HFFc6 (cell line): ENCODE measurements at places on chromosomes 3 and 15. TPM values are rescaled to one million over a fixed set of nuclear protein-coding genes. Genes with fewer than 3 reads are reported as not detected.

DNA sequence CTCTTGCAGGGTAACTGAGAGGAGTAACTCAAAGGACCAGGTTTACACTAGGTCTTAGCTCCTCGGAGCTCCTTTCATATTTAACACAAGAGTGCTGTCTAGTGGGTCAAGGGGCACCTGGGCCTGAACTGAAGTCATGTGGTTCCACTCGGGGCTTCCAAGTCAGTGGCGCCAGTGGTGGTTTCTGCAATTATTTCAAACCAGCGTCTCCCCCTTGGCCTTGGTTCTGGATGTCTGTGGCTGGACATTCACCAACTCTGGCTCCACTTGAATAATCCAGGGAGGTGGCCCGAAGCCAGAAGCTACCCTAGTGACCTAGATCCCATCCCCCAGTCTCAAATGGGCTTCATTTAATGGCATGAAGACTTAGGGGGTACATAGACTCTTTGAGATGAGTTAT is 144.3 kb upstream of the ADAMTS9 start:
- H3K4me3 ChIP-seq = no peak overlapping the region
- H3K27ac ChIP-seq = no peak overlapping the region
- no peaks in the 10 kb centered on the region for H3K4me1 ChIP-seq

DNA sequence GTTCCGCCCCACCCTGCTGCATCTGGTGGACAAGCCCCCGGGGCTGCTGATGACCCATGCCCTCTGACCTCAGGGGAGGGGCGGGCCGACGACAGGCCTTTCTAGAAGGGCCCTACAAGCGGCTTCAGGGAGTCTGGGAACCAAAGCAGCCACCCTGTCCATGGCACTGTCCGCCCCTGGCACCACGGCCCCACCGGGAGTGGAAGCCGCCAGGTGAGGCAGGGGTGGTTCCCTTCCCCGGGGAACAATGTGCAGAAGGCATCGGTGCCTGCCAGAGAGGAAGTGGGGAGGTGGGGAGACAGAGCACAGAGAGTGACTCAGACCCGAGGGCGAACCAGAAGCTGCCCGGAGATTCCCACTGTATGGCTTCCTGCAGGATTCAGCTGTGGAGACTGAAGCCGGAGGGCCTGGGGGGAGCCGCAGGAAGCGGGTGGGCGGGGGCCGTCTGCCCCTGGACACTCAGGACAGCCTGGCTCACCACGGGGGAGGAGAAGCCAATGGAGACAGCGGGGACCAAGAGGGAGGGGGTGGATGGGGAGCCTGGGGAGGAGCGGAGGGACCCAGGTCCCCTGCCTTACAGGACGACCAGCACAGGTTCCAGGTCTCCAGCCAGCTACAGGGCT is 134.0 kb downstream of the TPRA1 start:
- H3K36me3 ChIP-seq = no peaks in the 10 kb centered on the region
- DNase-seq = peak; percentile 45
- peaks cover 18% of the 10 kb centered on the region for H3K4me1 ChIP-seq
- no peak overlapping the region for H3K27ac ChIP-seq
- H3K27me3 ChIP-seq = peaks cover 31% of the 10 kb centered on the region

SAMMSON gene
- total RNA-seq = not detected in 3 replicates

DNA sequence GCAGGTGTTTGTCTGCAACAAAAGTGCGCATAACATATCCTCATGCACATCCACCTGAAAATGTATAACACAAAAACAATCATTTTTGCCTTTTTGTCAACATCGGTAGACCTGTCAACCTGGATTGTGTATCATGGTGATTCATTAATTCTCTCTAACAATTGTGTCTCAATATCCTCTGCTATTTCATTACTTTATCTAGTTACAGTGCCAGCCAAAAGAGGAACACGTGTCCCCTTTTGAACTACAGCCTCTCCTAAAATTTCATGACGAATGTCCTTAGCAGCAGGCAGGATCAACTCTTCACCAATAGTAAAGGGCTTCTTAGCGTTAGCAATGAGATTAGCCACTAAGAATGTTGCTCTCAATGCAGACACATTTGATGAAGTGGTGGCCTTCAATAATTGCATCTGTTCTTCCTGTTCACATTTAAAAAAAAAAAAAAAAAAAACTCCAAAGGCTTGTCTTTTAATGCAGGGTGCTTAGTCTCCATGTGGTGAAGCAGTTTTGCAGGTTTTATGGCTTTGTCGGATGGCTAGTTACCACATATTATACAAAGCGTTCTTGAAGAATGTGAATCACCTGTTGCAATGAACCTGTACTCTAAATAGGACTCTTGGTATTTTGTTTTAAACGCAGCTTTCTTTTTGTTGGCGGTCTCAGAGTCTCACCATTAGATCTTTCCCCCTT is 45.7 kb upstream of the MCTP2 start:
- no peaks in the 10 kb centered on the region for H3K36me3 ChIP-seq
- no peak overlapping the region for H3K27ac ChIP-seq
- H3K4me3 ChIP-seq = no peak overlapping the region

DNA sequence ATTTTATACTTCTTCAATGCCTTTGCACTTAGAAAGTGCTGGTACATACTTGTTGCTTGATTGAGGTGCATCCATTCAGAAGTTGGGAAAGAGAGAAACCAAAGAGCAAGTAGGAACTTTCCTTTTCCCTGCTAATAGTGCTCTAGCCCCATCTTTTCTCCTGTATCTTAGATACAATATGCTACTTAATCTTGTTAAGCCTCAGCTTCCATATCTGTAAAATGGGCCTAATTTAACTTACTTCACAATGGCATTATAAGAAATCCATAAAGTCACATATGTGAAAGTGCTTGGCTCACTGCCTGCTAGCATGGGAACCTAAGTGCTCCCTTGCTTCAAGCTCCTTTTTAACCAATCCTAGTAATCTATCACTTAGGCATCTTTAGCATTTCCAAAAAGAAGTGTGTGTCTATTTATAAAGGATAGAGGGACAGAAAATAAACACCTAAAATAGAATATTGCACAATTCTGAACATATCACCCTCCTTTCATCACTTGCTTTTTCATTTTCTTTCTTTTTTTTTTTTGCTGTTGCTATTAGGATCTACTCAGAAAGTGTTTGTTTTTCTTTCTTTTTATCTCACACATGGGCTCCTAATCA is 28.1 kb downstream of the KCNAB1 start:
- DNase-seq = no peak
- peaks cover 8% of the 10 kb centered on the region for H3K27me3 ChIP-seq
- no peaks in the 10 kb centered on the region for H3K36me3 ChIP-seq
- H3K4me1 ChIP-seq = peaks cover 6% of the 10 kb centered on the region
- no peak overlapping the region for H3K4me3 ChIP-seq

DNA sequence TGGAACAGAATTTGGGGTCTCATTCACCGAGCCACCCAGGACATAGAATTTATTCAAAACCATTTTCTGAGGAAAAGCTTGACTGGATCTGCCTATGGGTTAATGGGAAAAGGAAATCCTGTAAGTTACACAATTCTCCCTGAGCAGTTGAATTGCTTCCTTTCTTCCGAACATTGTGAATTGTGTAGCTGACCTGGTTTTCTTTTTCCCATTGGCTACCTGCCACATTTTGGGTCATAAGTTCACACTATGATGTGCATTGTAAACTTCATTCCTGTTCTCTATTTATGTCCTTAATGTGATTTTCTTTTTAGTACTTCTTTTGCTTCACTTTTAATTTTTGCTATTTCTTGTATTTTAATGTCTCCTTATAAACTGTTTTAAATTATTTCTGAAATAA is 386.0 kb upstream of the LRRC3B start:
- H3K27me3 ChIP-seq = peaks cover 2% of the 10 kb centered on the region; the same call in 1 of the 2 replicates
- H3K36me3 ChIP-seq = no peaks in the 10 kb centered on the region
- H3K4me1 ChIP-seq = no peaks in the 10 kb centered on the region
- no peak for DNase-seq

BFSP2 gene
- not detected in 3 replicates for total RNA-seq

TNFAIP8L3 gene
- total RNA-seq = 0.25 to 0.57 TPM (median 0.51 TPM) in 3 replicates

DNA sequence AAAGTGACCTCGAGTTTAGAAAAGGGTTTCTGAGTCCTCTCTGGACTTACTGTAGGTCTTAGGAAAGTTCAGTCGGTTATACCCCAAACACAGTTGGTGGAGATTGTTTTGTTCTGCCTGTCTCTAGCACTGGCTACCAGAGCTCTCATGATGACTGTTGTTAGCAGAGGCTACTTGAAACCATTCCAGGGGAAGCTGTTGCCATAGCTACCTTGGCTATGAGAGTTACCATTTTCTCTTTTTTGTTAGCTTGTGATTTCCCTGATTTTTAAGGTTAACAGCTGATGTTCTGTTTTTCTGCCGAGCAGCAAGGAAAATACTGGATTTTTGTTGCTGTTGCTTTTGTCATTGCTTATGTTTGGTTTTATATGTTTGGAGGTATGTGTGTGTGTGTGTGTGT is 26.7 kb downstream of the ABHD2 start:
- H3K4me3 ChIP-seq = no peak overlapping the region
- peak; percentile 58 for DNase-seq
- no peaks in the 10 kb centered on the region for H3K27me3 ChIP-seq
- H3K4me1 ChIP-seq = peaks cover 69% of the 10 kb centered on the region

GRCh38 chr15:60766391-60767128 is 287.6 kb upstream of the ICE2 start:
- H3K27me3 ChIP-seq = peaks cover 17% of the 10 kb centered on the region
- DNase-seq = no peak
- H3K27ac ChIP-seq = no peak overlapping the region
- peaks cover 9% of the 10 kb centered on the region for H3K4me1 ChIP-seq
- H3K36me3 ChIP-seq = peaks cover 9% of the 10 kb centered on the region; the same call in 1 of the 2 replicates

DNA sequence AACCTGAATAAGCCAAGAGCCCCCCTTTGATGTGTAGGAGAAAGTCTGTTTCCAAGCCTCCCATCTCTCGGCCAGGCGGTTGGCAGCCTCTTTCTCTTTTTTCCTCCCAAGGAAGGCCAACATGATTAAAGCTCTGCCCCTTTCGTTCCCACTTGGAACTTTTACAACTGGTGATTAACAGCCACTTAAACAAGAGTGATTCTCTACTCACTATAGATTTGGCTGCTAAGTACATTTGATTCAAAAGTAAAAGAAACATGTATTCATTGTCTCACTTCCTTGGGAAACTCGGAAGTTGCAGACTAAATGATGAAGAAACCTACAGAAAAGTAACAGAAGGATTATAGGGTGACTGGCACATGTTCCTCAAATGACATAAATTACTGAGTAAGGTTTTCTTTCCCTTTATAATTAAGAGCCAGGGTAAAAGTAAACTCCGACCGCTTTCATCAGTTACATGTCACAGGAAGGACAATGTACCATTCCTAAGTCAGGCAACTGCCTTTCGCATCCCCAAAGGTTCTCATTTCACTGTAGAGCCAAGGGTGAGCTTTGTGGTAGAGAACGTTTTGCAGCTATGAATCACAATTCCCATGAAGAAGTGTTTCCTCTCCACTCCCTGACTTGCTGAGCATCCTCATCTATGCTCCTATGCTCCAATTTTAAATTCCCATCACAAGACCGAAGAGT is 72.7 kb downstream of the MB21D2 start:
- DNase-seq = peak; percentile 67
- peaks cover 52% of the 10 kb centered on the region for H3K4me1 ChIP-seq

CCDC33 gene
- not detected in 3 replicates for total RNA-seq

DNA sequence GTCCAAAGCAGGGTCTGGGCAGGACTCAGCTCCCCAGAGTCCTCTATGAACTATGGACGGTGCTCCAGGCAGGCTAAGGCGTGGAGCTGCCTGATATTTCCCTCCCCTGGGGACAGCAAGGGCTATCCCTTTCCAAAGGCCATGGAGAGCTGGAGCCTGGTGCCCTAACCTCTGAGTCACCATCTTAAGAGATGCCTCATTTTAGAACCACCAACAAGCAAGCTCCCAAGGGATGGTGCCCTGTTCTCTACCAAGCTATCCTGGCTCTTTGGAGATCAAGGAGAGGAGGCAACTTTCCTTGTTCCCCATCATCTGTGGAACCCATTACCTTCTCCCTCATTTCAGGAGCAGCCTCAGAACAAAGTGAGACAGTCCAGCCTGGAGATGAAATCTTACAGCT is 15.7 kb downstream of the STARD5 start:
- H3K27me3 ChIP-seq = peaks cover 3% of the 10 kb centered on the region
- no peak overlapping the region for H3K27ac ChIP-seq
- DNase-seq = no peak
- H3K4me3 ChIP-seq = no peak overlapping the region
- peaks cover 18% of the 10 kb centered on the region; the same call in 1 of the 2 replicates for H3K36me3 ChIP-seq
